ENCODE measurements at places on chromosomes 4 and X.

GRCh38 chr4:14458463-14458862 lies 543.8 kb upstream of the CPEB2 start:
- no peak for DNase-seq

- DNase-seq: no peak
These were observed 126.1 kb downstream of the NAA11 start for GRCh38 chr4:79199743-79200142.

GRCh38 chrX:136319600-136319999 lies 18.8 kb downstream of the ADGRG4 start:
- DNase-seq: no peak

DNA sequence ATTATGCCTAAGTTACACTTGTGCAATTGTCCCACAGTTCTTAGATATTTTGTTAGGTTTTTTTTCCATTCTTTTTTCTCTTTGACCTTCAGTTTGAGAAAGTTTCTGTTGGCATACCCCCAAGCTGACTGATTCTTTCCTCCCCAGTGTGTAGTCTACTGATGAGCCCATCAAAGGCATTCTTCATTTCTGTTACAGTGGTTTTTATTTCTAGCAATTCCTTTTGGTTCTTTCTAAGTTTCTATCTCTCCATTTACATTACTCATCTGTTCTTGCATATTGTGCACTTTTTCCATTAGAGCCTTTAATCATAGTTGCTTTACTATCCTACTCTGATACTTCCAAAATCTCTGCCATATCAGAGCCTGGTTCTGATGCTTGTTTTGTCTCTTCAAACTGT lies 31.9 kb downstream of the CASP6 start:
- DNase-seq: no peak

GRCh38 chr4:90128961-90129495 lies 1.8 kb downstream of the CCSER1 start:
- DNase-seq: no peak

GRCh38 chrX:104921584-104922205 lies 298.8 kb downstream of the TEX13A start:
- DNase-seq: no peak

DNA sequence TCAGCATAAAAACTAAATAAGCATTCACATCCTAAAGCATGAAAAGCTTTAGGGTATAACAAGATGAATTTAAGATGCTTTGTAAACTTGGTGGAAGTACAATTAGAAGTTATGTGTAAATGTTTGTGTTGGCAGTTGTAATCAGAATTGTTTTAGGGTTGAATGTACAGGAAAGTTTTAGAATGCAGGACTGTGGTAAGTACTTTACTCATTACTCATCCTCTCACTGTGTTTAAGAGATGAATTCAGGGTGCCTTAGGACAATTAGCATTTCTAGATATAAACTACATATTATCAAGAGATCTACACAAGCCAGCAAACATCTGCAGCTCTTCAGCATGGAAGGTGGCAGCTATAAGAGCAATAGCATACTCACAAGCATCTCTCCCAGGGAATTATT lies 77.5 kb upstream of the ELOVL6 start:
- no peak for DNase-seq

DNA sequence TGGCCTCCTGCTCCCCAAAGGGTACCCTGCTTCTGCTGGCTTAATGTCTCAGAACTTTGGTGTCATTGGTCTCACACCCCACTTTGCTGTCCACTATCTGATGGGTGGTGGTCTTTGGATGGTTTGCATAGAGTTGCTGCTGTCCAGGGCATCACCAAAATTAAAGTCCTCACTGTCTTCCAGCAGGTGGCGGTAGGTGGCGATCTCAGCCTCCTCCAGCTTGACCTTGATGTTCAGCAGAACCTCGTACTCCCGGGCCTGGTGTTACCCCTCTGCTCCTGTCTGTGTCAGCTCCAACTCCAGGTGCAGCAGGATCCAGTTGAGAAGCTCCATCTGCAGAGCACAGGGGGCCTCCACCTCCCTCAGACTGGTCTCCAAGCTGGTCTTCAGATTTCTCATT lies 1169.5 kb upstream of the PABPC4L start:
- DNase-seq: no peak

GRCh38 chr4:173318648-173319211 lies 15.4 kb downstream of the HMGB2 start:
- no peak for DNase-seq

DNA sequence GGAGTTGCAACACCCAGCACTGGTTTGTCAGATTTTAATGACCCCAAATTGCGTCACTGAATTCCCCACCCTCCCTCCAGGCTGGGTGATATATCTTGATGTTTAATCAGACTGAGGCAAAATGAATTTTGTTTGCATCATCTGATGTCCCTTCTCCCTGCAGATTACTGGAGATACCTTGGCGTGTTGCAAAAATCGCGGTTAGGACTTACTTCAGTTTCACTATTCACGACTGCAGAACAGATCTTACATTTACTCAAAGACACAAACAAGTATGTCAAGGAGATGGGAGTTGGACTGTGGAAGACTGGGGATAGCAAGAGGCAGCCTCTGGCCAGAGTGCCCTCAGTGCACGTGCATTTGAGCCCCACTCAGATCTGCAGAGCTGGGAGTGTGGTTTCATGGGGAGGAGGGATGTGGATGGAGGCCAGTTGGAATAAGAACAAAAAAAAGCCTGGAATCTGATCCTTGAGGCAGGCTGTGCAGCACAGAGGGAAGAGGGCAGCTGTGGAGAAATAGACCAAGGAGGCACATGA lies 92.2 kb upstream of the MTM1 start:
- no peak for DNase-seq

- no peak for DNase-seq
These were observed 871 bp upstream of the SLITRK2 start for GRCh38 chrX:145816601-145817315.

DNA sequence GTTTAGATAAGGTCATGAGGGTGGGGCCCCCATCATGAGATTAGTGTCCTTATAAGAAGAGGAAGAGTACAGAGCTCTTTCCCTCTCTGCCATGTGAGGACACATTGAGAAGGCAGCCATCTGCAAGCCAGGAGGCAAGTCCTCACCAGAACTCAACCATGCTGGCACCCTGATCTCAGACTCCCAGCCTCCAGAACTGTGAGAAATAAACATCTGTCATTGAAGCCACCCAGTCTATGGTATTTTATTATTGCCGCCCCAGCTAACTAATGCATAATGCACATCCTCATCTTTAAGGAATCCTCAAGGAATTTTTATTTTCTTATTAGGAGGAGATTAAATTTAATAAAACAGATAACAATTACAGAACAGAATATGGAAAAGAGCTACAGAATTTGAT lies 16.7 kb upstream of the EXOSC9 start:
- DNase-seq: no peak

DNA sequence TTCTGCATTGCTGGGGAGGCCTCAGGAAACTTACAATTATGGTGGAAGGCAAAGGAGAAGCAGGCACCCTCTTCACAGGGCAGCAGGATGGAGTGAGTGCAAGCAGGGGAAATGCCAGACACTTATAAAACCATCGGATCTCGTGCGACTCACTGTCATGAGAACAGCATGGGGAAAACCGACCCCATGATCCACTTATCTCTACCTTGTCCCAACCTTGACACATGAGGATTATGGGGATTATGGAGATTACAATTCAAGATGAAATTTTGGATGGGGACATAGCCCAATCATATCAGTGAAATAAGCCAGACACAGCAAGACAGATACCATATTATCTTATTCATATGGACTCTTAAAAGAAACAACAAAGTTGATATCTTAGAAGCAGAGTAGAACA lies 134.9 kb downstream of the C4orf33 start:
- no peak for DNase-seq

GRCh38 chr4:7828793-7829301 lies 110.8 kb downstream of the AFAP1 start:
- DNase-seq: no peak

- no peak for DNase-seq
These were observed 27.7 kb upstream of the RPL34 start for GRCh38 chr4:108592674-108592986.

DNA sequence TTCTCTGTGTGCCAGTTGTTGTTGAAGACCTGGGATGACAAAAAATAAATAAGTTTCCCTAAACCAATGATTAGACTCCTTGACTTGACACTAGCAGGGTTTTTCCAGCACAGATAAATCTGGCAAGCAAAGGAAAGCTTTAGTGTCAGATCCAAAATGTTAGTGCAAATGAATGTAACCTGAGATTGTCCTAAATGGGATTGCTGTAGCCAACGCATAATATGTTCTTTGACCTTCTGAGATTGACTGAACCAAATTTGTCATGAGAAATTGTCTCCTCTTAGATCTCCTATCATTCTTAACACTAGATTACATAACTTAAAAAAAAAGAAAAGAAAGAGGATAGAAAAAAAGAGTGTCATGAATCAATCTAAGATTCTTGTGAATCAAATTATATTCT lies 196.5 kb downstream of the RELL1 start:
- no peak for DNase-seq

DNA sequence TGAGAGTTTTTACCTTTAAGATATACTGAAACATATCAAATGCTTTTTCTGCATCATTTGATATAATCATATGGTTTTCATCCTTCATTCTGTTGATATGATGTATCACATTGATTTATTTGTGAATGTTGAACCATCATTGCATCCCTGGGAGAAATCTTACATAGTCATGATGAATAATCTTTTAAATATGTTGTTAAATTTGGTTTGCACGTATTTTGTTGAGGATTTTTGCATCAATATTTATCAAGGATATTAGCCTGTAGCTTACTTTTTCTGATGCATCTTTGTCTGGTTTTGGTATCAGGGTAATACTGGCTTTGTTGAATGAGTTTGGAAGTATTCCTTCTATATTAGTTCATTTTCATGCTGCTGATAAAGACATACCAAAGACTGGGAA lies 541.4 kb downstream of the TLL1 start:
- DNase-seq: no peak

DNA sequence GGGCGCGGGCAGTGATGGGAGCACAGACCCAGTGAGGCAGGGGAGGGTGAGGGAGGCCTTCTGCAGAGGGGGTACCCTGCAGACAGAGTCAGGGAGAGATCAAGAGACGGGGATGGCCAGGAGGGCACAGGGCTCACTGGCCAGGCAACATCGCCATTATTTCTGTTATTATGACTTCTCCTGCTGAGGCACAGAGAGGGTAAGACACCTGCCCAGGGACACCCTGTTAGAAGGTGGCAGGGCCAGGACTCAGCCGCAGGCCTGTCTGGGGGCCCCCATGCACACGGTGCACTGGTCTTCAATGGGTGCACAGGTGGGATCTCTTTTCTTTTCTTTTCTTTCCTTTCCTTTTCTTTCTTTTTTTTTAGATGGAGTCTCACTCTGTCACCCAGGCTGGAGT lies 15.8 kb downstream of the BLOC1S4 start:
- DNase-seq: no peak
